ENCODE measurements at places on chromosomes 2 and 18.

DNA sequence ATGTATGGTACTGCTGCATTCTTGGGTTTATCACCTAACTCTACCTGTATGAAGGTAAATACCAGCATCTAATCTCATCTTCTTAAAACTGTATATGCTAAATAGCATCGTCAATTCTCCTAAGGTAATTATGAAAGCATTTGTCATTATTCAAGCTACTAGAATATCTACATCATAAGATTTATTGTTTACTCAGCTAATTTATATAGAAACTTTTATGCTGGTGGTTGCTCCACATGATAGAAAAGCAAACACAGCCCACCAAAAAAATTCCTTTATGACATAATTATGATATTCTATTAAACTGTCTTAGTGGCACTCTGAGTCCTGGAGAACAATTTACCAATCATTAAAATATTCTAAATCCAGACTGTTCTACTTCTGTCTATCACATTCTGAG is 1226.1 kb upstream of the NRXN1 start:
- DNase-seq: no peak

GRCh38 chr2:200913654-200914053 is 24.5 kb downstream of the NIF3L1 start:
- no peak for DNase-seq

DNA sequence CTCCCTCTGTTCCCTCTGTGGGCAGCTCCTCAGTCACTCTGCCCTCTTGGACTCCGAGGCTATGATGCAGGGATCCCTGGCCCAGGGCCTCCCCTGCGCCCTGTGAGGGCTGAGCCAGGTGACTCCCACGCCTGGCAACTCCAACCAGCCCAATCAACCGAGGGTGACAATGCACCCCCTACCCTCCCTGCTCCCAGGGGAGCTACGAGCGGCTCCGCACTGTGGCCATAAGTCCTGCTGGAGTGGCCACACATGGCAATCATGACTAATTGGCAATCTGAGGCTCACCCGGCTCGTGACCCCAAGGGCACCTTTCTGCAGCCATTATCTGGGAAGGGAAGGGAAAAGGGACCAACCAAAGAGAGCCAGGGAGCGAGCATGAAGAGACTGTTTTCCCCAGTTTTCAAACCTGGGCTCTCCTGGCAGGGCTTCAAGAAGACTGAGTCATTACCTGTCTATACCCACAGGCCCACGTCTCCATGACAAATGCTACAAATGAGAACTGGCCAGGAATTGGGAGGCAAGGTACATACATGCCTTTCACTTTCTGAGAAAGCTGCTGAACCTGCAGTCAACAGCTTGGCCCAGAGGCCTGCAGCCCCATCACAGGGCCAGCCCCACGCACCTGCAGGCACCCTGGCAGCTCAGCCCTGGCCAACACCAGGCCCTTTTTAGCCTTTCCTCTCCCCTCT is 45.1 kb downstream of the RPL31 start:
- DNase-seq: no peak

DNA sequence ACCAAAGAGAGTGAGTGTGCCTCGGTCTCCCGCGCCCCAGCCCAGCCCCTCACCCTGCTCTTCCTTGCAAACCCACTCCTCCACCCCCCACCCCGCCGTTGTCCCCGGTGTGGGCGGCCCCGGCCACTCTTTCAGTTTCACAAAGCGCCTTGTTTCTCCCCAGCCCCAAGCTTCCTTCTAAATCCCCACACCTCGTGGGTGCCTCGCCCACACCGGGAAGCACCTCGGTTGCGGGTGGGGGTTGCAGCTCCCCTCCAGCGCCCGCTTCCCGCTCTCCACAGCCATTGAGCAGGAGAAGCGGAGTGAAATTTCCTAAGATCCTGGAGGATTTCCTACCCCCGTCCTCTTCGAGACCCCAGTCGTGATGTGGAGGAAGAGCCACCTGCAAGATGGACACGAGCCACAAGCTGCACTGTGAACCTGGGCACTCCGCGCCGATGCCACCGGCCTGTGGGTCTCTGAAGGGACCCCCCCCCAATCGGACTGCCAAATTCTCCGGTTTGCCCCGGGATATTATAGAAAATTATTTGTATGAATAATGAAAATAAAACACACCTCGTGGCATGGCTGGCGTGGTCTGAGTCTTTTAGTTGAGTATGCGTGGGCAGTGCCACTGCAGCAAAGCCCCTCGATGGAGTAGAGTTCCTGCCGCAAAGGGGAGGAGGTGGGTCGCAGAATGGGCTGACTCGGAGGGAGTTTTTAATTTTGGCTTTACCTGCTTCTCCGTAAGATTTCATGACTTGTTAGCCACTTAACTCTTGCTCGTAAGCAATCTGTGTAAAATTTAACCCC is 848 bp downstream of the TMSB10 start:
- peak; percentile 53 for DNase-seq

DNA sequence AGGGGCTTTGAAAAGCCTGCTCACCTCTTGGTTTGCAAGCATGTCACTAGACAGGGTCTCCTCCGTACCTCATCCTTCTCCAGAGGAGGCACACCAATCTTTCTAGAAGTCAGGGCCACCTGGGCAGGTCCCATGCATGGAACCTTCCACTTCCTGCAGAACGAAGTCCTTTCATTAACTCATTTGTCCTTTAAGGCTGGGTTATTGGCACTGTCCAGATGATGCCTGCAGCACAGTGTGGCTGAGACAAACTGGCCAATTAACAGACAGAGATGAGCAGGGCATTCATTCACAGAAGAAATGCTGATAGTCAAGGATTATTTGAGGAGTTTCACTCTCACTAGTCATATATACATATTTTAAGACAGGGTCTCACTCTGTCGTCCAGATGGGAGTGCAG is 245.3 kb downstream of the TFCP2L1 start:
- no peak for DNase-seq

- DNase-seq: no peak
These were observed 146.0 kb upstream of the SERTAD2 start for GRCh38 chr2:64799592-64800252.

All from NCI-H82 (cell line).